ENCODE measurements at places on chromosomes 13 and 19.
A peak's percentile ranks its signal among the peaks of the same experiment; 100 is the strongest.

- no peak for DNase-seq
Measured at GRCh38 chr13:106232681-106233080, 302.8 kb downstream of the EFNB2 start.

- DNase-seq: no peak
Measured at GRCh38 chr19:3466635-3467034, 13.7 kb downstream of the SMIM24 start.

GRCh38 chr13:45205124-45205523 lies 4.3 kb upstream of the KCTD4 start:
- DNase-seq: peak; percentile 19

DNA sequence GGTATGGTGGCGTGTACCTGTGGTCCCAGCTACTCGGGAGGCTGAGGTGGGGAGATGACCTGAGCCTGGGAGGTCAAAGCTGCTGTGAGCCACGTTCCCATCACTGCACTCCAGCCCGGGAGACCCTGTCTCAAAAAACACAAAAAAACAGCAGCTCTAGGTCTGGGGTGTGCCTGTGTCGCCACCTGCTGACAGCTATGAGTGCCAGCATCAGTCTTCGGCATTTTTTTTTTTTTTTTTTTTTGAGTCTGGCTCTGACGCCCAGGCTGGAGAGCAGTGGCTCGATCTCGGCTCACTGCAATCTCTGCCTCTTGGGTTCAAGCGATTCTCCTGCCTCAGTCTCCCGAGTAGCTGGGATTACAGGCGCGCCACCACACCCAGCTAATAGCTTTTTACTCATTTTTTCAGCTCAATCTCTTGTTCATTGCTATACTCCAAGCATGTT lies 10.1 kb downstream of the AP2S1 start:
- DNase-seq: peak; percentile 85

- no peak for DNase-seq
Measured at GRCh38 chr13:77150651-77151050, 123.7 kb upstream of the FBXL3 start.

DNA sequence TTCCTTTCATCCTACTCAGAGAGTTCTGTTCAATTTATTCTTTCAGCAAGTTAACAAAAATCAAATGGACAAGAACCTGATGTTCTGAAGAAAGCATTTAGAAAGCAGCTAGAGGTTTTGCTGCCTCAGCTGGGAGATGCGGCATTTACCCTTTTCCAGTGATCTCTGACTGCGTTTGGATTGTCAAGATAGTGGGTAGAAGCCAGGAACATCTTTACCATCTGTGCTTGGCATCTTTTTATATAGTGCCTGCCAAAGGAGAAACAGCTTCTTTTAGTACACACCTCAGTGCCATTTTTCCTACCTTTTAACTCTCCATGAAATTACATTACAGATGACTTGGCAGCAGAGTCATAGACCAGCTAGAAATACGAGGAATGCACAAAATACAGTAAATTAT lies 680.8 kb downstream of the SLITRK1 start:
- DNase-seq: no peak

DNA sequence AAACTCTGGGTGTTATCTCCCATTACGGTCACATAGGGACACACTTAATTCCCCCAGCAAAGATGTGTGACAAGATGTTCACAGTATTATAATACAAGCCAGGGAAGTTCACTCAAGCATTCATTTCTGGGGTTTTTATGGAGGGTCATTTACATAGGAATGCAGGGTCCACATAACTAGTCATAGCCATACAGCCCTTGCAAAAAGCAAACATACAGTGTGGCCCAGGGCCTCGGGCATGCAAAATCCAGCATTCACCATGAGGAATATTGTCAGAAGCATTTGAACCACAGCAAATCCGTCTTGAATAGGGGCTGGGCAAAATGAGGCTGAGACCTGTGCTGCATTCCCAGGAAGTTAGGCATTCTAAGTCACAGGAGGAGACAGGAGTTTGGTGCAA lies 13.0 kb upstream of the ZNF460 start:
- no peak for DNase-seq

GRCh38 chr13:74087357-74087756 lies 46.8 kb downstream of the KLF12 start:
- DNase-seq: no peak

DNA sequence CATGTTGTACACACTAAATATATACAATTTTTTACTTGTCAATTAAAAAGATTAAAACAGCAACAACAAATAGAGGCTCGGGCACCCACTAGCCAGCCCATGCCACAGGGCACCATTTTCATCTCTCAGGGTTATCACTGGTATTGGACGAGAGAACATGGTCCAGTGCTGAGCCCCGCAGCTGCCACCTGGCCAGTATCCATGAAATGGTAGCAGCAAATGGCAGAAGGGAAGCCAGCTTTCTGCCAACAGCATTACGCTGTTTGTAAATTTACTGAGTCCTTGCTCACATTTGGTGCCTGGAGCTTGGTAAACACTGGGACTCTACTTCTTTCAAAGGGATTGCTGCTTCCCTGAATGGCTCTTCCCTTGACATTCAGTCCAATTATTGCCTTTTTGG lies 87.9 kb upstream of the WASF3 start:
- no peak for DNase-seq

- no peak for DNase-seq
Measured at GRCh38 chr13:29889111-29889510, 38.7 kb upstream of the UBL3 start.

DNA sequence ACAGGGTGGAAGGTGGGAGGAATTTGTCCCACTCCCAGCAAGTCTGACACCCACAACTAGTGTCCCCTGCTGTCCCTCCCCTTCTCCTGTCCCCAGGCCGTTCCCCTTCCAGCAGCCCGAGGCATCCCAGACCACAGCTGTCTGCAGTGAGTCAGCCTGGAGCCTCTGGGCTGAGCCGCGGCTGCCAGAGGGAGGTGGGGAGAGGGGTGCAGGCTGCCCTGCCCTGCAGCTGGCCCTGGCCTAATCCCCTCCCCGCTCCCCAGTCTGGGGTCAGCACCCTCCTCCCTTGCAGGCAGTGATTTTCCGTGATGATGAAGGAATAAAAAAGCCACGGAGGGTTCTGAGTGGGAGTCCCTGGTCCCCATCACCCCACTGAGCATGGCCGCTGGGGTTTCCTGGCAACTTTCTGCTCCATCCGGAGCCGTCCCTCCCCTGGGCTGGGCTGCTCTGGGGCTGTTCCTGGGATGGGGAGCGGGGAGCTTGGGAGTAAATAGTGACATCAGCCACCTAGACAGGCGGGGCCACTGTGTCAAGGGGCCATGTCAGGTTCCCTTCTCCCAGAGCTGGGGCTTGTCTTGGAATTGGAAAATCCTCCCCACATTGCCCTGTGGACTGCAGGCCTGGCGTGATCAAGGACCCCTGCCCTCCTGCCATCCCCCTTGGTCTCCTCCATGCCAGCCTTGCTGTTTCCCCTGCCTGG lies 16.8 kb downstream of the SPC24 start:
- DNase-seq: peak; percentile 80

GRCh38 chr13:24724714-24725113 lies 39.3 kb upstream of the RNF17 start:
- DNase-seq: no peak

DNA sequence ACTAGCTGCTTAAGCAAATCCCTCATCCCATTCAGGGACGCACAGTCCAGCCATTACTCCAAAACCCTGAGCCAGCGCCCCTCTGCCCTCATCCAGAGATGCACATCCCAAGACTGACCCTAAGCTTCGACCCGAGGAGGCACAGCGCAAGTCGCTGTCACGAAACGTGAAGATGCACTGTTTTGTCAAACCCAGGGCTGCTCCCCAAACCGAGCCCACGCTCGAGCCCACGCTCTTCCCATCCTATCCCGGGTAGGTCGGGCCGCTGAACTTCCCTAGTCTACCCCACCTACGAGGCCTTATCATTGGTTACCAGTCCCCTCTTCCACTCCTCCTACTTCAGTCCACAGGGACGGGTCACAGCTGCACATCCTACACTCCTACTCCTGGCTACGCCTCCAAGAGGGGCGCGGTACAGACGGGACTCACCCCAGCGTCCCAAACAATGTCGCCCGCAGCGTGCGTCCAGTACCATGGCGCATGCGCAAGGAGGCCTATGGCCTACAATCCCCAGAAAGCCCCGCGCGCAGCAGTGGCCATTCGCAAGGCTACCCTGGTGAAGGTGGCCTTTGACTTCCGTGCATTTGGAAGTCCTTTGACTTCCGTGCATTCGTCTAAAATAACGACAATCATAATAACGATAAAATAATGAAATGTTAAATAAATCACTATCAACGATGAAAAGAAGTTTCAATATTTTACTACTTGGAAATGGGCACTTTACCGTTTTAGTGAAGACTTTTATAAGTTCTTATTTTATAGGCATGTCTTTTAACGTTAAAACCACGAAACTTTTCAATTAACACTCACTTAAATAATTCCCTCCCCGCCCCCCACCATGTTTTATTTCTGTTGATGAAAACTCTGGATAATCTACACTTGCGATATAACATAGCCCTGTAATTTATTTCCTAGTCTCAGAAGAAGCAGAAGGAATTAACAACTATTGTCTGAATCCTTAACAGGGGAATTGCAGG lies at the start of gene ZNF285:
Gene ZNF285, minus strand, starts transcription at position 470 of the 977 bp plus-strand sequence. CDS start 4,395 bp downstream, outside the sequence.
- DNase-seq: no peak

DNA sequence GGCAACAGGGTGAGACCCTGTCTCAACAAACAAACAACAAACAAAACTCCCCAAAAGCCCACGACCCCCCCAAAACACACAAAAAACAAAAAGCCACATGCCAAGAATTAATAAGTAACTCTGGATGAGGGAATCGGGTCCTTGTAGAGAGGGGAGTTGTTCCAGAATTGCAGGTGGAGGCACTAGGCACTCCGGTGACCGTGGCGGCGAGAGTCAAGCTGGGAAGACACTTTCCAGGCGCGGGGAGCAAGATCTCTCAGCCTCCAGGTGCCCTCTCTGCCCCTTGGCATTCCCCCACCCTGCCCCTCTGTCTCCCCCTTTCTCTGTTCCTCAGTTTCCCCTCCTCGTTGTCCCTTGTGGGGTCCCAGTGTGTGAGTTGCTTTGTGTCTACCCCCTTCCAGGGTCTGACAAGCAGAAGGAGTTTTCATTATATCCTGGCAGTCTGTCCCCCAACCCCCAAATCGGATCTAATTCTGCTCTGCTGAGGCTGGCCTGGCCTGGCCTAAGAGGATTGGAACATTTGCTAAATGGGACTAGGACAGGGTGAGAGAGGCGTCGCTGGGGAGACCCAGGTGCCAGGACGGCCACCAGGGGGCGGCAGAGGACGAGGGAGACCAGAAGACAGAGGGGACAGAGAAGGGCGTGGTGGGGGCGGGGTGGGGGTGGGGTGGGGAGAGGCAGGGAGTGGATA lies 8.3 kb upstream of the CRX start:
- peak; percentile 89 for DNase-seq

DNA sequence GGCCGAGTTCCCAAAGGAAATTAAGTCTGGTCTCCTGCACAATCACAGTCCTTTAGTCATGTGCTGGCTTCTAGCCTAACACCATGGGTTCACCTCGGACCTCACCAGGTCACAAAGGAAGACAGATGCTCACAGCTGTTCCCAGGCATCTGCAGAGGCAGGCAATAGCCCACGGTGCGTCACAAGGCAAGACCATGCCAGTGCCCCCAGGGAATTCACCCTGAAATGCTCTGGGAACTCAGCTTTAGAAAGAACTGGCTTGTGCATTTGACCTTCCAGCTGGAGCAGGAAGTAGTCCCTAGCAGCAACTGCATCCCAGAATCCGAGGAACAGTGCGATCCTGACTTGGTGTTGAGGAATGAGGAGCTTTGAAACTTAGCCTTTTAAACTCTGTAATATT lies 96.8 kb upstream of the WASF3 start:
- DNase-seq: no peak

DNA sequence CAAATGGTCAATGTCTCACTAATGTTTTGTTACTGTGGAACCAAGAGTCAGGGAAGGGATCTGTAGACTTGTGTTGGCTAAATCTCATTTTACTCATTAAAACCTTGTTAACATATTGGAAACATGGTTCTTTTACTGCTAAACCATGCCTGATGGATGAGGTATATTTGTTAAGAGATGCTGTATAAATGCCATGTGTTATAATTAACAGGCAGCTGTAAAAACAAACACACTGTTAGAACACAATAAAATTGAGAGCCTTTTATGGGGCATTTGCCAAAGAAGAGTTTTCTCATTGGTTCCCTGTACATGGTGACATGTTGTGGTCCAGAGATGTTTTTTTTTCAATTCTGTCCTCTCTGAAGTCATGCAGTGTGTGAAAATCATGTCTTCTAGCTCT lies 121.9 kb downstream of the ESD start:
- DNase-seq: no peak

- DNase-seq: peak; percentile 78
Measured at GRCh38 chr19:11196406-11197287, 698 bp downstream of the KANK2 start.

GRCh38 chr13:106570299-106570852 lies 2.4 kb upstream of the ARGLU1 start:
- DNase-seq: no peak

- no peak for DNase-seq
Measured at GRCh38 chr19:29528350-29528945, 2.7 kb downstream of the VSTM2B start.

DNA sequence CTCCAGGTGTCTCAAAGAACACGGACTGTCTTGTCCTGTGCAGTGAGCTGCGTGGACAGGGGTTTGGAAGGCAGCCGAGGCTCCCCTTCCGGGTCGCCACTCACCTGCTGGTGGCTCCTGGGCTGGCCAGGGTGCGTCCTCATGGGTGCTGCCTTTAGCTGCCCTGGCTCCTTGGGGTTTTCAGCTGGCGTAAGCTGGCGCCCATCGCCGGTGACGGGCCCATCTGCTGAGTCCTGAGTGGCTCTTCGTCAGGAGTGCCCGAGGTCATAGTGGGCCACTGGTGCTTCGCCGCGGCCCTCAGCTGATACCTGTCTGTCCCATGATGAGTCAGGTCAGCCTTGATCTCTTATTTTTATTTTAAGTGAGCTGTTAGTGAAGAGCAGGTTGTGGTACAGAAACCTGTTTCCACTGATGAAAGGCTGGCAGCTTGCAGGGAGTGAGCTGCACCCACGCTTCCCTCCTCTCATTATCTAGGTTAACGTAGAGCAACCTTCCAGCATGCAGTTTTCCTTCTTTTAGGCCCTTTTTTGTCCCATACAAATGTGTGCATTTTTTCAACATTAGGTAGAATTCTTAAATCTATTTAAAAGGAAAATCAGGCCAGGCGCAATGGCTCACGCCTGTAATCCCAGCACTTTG lies 18.4 kb downstream of the EPN1 start:
- no peak for DNase-seq

DNA sequence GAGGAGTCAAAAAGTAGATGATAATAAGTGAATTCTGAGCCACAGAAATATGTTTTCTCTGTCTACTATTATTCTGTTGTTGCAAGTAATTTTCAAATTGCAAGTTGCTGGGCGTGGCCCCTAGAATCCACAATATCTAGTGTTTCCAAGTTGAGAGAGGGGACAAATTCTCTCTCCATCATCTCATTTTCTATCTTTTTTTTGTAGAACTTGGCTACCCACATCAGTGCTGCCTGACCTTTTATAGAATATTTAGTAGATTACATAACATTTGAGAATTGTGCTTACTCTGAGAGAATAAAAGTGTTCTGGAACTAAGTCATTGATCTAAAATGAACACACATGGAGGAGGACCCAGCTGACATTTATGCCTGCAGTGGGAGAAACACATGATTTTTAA lies 110.9 kb upstream of the CSNK1A1L start:
- DNase-seq: no peak
